ENCODE measurements at places on chromosomes 16 and 17. TPM values are rescaled to one million over a fixed set of nuclear protein-coding genes. Genes with fewer than 3 reads are reported as not detected.

KRTAP9-6 gene
- not detected for total RNA-seq

CPNE7 gene
- 4.9 TPM for total RNA-seq

TUBB3 gene
- 19.2 TPM for total RNA-seq

MYH11 gene
- total RNA-seq: 822 TPM

MT1G gene
- total RNA-seq: not detected

PROCA1 gene
- total RNA-seq: 1.5 TPM

- DNase-seq: no peak
- H3K36me3 ChIP-seq: peaks cover 34% of the 10 kb centered on the region
- H3K27me3 ChIP-seq: no peaks in the 10 kb centered on the region
- peaks cover 10% of the 10 kb centered on the region for H3K4me1 ChIP-seq
Observed at GRCh38 chr17:77496401-77496801, 355.6 kb downstream of the SEC14L1 start.

DNA sequence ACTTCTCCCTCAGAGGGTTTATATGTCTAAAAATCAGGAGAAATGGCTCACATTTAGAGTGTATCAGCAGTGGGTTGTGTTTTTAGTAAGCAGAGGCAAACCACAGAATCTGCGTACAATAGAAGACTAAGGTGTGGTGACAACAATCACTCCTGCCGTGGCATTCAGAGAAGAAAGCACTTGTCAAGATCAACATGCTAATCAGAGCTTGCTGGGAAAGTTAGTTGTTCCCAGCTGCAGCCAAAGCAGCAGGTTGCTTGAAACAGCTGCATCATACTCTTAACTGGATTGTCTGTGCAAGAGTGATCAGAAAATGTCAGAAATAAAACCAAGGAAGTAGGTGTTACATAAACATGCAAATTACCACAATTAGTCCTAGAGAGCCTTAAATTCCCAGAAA, 616.4 kb downstream of the CDH8 start:
- no peak overlapping the region for H3K4me3 ChIP-seq
- DNase-seq: no peak
- H3K27ac ChIP-seq: no peak overlapping the region
- H3K27me3 ChIP-seq: no peaks in the 10 kb centered on the region

DNA sequence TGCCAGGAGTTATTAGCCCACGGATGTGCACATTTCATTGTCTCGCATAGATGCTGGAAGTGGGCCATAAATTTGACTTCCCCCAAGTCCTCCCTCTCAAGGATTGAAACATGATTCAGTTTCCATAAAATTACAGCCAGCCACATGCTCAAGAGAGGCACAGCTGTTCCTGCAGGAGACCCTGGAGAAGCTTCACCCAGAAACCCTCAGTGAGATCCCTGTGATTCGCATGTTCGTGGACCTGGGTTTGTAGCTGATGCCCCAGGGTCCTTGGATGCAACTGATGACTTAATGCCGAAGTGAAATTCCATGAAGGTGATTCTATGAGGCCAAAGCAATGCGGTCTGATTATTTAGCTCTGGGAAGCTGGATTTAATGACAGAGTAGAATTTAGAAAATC, 24.7 kb upstream of the AQP8 start:
- H3K4me1 ChIP-seq: no peaks in the 10 kb centered on the region
- no peaks in the 10 kb centered on the region for H3K36me3 ChIP-seq
- no peak overlapping the region for H3K27ac ChIP-seq
- DNase-seq: no peak
- no peaks in the 10 kb centered on the region for H3K27me3 ChIP-seq

DNA sequence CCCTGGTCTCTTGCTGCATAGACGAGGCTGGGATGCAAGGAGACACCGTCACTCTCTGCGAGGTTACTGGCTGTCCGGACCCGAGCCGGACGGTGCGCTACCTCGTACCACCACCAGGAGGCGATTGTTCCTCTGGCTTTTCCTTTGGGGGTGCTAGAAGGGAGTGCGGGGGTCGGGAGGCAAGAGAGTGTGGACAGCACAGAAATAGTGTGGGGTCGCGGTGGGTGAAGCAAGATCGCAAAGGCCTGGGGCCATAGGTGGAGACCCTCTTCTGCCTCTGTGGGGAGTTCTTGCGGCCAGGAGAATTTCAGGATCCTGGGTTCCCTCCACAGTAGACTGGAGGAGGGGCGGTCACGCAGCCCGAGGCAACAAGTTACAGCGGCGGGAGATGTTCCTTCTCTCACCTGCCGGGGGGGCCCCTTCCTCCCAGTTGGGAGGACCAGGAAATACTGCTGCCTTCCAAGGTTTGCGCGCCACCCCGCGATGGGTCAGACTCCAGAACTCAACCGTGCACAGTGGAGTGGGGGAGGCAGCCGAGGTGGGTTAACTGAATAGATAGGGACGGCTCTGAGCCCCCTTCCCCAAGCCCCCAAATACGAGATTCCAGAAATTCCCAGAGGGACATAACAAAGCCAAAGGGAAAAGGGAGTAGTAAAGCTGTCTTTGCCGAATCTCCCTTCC, 6.9 kb downstream of the PHOSPHO1 start:
- no peaks in the 10 kb centered on the region for H3K36me3 ChIP-seq
- peaks cover 26% of the 10 kb centered on the region for H3K4me1 ChIP-seq
- peak overlapping the region; percentile 8 for H3K4me3 ChIP-seq
- no peak for DNase-seq
- no peak overlapping the region for H3K27ac ChIP-seq

DNA sequence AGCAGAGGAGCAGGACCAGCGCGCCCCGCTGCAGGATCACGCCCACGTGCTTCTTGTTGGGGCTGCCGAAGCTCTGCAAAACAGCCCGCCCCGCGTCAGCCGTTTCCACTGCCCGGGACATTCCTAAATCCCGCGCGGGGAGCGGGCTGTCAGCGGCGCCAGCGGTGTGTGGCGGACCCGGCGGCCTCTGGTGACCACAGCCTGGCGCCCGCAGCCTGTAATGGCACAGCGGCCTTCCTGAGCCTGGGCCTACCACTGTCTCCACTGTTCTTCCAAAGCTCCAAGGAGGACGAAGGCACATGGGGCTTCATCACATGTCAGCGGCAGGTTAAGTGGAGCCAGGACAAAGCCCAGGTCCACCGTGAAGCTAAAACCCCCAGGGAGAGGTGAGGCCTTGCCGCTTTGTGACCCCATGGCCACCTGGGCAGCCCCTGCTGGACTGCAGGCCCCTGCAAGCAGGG, 2.5 kb downstream of the SLC47A2 start:
- no peak for DNase-seq
- H3K27ac ChIP-seq: no peak overlapping the region
- H3K4me3 ChIP-seq: no peak overlapping the region
- H3K4me1 ChIP-seq: peaks cover 27% of the 10 kb centered on the region
- no peaks in the 10 kb centered on the region for H3K27me3 ChIP-seq

DNA sequence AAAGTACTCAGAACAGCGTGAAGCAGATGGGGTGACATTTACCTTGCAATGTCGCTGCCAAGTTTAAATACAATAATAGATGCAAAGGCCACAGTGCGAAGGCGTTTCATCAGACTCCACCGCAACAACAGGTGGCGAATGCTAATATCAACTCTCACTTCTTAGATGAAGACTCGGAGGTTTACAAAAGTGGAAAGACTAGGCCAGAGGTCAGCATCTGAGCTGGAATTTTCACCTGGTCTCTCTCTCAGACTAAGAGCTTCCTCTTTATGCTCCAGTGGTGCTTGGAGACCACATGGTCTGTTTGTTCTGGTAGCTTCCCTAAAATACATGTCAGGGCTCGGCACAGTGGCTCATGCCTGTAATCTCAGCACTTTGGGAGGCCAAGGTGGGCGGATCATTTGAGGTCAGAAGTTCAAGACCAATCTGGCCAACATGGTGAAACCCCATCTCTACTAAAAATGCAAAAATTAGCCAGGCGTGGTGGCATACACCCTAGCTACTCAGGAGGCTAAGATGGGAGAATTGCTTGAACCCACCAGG, 169.1 kb downstream of the XYLT1 start:
- no peak overlapping the region for H3K27ac ChIP-seq
- H3K36me3 ChIP-seq: no peaks in the 10 kb centered on the region
- DNase-seq: no peak
- peaks cover 49% of the 10 kb centered on the region for H3K4me1 ChIP-seq
- H3K27me3 ChIP-seq: no peaks in the 10 kb centered on the region

DNA sequence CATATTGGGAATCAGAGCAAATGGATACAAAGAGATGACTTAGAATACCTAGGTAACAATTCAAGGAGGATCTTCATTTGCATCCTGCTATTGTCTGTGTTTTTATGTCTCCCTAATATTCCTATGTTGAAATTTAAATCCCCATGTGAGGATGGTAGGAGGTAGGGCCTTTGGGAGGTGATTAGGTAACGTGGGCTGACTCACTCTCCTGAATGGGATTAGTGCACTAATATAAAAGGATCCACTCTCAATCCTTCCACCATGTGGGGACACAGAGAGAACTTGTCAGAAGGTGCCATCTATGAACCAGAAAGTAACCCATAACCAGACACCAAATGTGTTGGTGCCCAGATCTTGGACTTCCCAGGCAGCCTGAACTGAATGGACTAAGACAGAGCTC, 83.4 kb downstream of the CDH8 start:
- H3K27me3 ChIP-seq: no peaks in the 10 kb centered on the region
- H3K4me1 ChIP-seq: no peaks in the 10 kb centered on the region
- no peaks in the 10 kb centered on the region for H3K36me3 ChIP-seq

GRCh38 chr17:44199553-44200477, at the start of gene ATXN7L3:
ATXN7L3 (minus strand) TSS chr17:44199884; CDS start chr17:44198070, 1,814 bp downstream.
- H3K4me3 ChIP-seq: peak within 1 kb of the TSS; percentile 68
- H3K36me3 ChIP-seq: peaks cover 8% of the 10 kb centered on the region
- DNase-seq: peak; percentile 98
- H3K27ac ChIP-seq: peak within 1 kb of the TSS; percentile 98

- peaks cover 21% of the 10 kb centered on the region for H3K4me1 ChIP-seq
- peak overlapping the region; percentile 90 for H3K4me3 ChIP-seq
- H3K27me3 ChIP-seq: no peaks in the 10 kb centered on the region
- peak overlapping the region; percentile 85 for H3K27ac ChIP-seq
Observed at GRCh38 chr17:76354317-76354729, 607 bp upstream of the PRPSAP1 start.

DNA sequence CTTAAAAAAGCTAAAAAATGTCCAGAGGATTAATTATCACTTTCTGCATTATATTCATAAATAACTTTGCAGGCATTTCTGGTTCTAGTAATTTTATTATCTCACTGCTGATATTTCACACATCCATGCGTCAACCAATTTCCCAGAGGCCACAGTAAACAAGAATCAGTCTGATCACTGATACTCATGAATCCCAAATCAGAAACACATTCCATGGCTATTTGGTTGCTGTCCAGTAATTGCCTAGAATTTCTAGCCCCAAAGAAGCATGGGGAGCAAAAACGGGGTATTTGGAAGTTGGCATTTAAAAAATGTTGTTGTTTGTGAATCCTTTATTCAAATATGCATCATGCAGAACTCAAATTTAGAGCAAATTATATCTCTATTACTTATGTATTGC, 244.8 kb downstream of the CDH8 start:
- no peaks in the 10 kb centered on the region for H3K4me1 ChIP-seq
- DNase-seq: no peak
- H3K36me3 ChIP-seq: no peaks in the 10 kb centered on the region
- no peaks in the 10 kb centered on the region for H3K27me3 ChIP-seq
- no peak overlapping the region for H3K27ac ChIP-seq
- no peak overlapping the region for H3K4me3 ChIP-seq

DNA sequence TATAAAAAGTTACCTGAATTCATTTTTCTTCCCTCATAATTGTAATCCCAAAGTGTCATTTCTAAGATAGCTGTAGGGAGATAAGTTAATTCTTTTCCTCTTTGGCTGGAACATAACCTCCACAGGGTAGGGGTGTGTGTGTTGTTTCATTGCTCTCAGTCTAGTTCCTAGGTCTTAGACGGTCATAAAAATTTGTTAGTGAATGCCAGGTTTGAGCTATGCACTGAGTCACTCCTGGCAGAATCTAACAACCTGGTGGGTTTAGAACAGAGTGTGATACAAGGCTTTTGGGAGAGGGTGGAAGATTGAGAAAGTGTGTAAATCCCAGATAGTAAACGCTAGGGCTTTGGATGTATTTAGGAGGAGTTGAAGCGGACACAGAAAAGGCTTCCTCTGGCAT, 894 bp upstream of the PHKG2 start:
- peak overlapping the region; percentile 75 for H3K27ac ChIP-seq
- H3K4me3 ChIP-seq: peak overlapping the region; percentile 92
- no peaks in the 10 kb centered on the region for H3K36me3 ChIP-seq
- no peaks in the 10 kb centered on the region for H3K27me3 ChIP-seq

GRCh38 chr17:55068862-55069811, 100.6 kb downstream of the STXBP4 start:
- DNase-seq: no peak
- H3K4me3 ChIP-seq: no peak overlapping the region
- no peaks in the 10 kb centered on the region for H3K36me3 ChIP-seq

- peaks cover 52% of the 10 kb centered on the region for H3K4me1 ChIP-seq
- H3K4me3 ChIP-seq: peak overlapping the region; percentile 58
- peak overlapping the region; percentile 89 for H3K27ac ChIP-seq
- H3K27me3 ChIP-seq: no peaks in the 10 kb centered on the region
Observed at GRCh38 chr17:8125947-8126490, 2.1 kb upstream of the HES7 start.

DNA sequence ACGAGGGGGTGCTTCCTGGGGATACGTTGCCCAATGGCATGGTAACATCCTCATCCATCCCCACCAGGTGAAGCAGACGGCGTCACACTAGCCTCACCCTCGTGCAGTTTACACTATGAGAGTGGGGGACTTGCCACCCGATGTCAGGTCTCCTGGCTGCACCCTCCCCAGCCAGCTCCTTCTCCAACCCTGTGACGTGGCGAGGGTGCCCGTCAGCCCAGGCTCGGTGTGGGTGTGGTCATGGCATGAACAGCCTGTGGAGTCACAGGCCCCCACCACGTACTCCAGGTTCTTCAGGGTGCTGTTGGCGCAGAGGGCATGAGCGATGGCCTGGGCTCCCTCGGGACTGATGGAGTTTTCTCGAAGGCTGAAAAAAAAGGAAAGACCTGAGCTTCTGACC, 28.3 kb downstream of the NLRC3 start:
- no peaks in the 10 kb centered on the region for H3K27me3 ChIP-seq
- no peak for DNase-seq
- no peak overlapping the region for H3K4me3 ChIP-seq
- no peaks in the 10 kb centered on the region for H3K4me1 ChIP-seq
- no peak overlapping the region for H3K27ac ChIP-seq

- peaks cover 25% of the 10 kb centered on the region for H3K36me3 ChIP-seq
- H3K27ac ChIP-seq: no peak overlapping the region
- H3K4me1 ChIP-seq: no peaks in the 10 kb centered on the region
- DNase-seq: no peak
- no peaks in the 10 kb centered on the region for H3K27me3 ChIP-seq
- H3K4me3 ChIP-seq: no peak overlapping the region
Observed at GRCh38 chr17:77218902-77219301, 78.1 kb downstream of the SEC14L1 start.

- no peaks in the 10 kb centered on the region for H3K27me3 ChIP-seq
- DNase-seq: no peak
- H3K4me3 ChIP-seq: no peak overlapping the region
Observed at GRCh38 chr17:78589031-78589675, 12.0 kb upstream of the DNAH17 start.

All from vagina (tissue), 2 donors.